ENCODE measurements at places on chromosomes 11 and 22.
A peak's percentile ranks its signal among the peaks of the same experiment; 100 is the strongest.

DNA sequence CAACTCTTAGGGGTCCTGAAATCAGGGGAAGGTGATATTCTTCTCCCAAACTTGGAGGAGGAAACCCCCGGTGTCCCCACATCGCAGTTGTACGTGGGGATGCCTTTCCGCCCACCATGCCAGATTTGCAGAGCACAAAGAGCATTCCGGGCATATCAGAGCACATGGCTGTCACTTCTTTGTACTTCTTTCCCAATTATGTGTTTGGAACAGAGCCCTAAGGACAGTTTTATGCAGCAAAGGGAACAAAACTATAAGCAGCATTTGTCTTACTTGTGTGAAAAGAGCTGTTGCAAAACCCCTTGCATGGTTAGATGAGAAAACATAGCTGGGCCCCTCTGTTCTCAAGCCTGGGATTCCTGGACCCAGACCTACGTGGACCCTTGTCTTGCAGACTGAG lies 41.2 kb downstream of the NTM start:
- DNase-seq, result no peak

GRCh38 chr11:103798446-103798845 lies 238.0 kb upstream of the DDI1 start:
- no peak for DNase-seq

DNA sequence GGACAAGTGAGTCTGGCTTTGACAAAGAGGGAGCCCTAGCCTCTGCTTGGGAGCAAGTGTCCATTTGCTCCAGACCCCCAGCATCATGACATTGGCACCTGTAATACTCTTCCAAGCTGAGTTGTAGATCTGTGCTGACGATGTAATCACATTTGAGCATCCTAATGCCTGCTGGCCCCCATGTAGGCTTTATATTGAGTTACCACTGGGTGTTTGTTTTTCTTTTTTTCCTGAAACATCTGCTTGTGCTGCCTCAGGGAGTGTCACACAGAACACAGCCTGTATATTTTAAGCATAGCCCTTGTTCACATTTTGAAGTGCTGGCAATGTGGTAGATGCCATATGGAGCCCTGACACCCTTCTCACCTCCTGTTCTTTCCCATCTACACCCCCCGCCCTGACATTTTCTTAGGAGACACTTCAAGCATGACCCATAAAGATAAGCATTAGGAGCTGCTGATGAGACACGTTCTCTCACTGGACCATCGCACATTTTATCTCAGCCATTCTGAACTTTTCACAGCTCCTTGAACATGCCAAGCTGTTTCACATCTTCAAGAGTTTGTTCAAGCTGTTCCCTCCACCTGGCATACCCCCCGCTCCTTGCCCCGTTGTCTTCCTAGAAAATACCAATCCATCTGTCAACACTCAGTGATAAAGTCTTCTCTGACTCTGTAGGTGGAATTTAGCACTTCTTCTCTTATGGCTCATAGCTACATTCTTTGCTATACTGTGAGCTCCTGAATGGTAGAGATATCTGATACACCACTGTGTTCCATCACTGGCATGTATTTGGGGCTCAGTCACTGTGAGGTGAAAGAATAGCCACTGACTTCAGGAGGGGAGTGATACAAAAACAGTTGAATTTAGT lies 128.7 kb downstream of the TRIM44 start:
- DNase-seq, result no peak

- no peak for DNase-seq
Observed at GRCh38 chr11:111918390-111919256, at the start of gene C11orf52. Gene C11orf52 (plus strand): TSS chr11:111918913. CDS start chr11:111918973, 60 bp downstream.

DNA sequence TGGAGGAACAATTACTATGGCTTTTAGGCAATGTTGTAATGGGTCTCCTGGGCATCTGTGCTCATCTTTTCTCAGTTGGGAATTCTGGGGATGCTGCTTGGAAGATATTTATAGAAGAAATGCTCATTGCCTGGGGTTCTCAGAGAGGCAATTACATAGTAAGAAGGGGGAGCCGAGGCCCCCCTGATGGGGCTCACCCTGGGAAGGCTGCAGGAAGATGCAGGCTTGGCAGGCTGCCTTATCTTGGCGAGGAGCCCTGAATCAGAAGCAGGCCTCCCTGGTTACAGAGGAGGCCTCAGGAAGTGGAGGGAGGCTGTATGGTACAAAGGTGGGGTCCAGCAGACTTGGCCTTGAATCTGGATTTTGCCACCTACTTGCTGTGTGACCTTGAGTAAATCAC lies 60.6 kb upstream of the CRYBB3 start:
- no peak for DNase-seq

DNA sequence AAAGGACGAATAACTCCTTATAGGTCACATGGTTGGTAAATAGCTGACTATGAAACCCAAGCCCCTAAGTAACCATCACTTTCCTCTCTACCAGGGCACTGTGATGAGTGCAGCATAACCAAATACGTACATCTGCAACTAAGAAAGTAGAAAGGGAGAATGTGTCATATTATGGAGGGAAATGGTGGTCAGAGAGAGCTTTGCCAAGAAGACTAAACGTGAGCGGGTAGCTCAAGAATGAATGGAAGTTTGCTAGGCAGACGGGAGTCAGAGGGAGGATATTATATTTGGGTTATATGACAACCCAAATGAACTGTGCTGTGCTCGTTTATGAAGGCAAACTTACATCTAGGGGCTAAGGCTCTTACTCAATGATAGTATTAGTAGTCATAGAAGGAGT lies 537.3 kb downstream of the OPCML start:
- DNase-seq, result no peak

DNA sequence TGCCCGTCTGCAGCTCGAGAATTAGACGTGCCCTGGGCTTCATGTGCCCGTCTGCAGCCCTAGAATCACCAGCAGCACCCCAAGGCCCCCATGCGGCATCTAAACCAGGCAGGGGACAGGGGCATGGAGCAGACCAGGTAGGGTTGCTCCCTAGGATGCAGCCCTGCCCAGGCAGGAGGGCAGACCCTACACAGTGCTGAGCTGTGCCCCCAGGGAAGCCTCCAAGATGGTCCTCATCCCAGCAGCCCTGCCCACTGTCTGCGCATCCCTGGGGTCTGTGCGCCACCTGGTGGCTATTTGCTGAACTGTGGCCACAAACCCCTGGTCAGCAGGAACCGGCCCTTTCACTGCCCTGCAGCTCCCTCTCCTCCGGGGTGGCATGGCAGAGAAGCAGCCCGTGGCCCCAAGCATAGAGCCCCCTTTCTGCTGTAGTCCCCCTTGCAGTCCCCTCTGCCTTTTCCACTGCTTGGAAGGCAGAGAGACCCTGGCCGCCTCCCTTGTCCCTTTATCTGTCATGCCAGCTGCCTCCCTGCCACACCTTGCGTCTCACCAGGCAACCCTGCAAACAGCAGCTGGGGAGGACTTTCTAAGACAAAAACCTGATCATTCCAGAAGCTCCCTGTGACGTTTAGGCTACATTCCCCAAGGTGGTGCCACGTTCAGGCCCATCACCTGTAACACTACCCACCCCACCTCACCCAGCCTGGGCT lies 86.6 kb downstream of the KCNQ1 start:
- peak; percentile 62 for DNase-seq

- DNase-seq, result no peak
Observed at GRCh38 chr11:109037856-109038780, 373.2 kb downstream of the DDX10 start.

GRCh38 chr11:11456866-11457265 lies 103.8 kb upstream of the CSNK2A3 start:
- no peak for DNase-seq

DNA sequence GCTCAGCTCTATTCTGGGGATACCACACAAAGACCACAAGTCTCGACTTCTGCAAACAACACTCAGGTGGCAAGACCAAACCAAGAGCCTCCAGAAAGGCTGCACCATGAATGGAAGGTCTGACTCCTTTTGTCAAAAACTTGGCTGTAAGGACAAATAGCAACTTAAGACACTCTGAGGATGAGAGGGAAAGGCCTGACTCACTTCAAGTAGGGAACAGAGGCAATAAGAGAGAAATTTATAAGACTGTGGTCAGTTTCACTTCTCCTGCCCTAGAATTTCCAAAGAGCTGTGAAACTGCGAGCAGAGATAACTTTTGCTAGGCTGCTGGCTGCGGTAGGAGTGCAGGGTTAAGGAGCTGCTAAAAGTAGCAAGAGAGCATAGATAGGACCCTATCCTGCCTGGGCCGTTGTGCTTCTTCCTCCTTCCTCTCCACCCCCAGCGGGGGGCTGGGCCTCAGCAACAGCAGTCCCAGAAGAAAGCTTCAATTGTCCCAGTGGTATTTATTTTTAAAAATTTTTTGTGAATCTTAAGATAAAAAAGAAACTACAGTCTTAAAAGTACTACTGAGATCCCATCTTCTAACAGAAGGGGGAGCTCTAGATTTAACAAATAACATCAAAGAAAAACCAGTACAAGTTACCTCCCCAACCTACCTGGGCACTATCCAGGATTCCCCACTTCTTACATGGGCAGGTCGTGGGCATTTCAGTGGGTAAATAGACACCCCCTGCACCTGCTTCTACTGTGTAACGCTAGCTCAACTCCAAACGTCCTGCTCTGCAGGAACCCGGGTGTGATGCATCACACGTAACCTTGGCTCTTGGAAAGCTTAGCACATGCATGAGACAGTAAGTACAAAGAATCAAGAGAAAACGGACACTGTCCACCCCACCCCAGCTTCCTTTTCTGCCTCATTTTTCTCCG lies 66.4 kb downstream of the SGSM3 start:
- DNase-seq, result no peak

Measured in effector CD4-positive, alpha-beta T cell (primary cell).